AG04450 (cell line): ENCODE measurements at places on chromosomes 13 and 19. TPM values are rescaled to one million over a fixed set of nuclear protein-coding genes. Genes with fewer than 3 reads are reported as not detected.

- no peak for DNase-seq
These were observed 30.5 kb upstream of the ZNF536 start for GRCh38 chr19:30341611-30342201.

GRCh38 chr19:53554804-53555203, 16.9 kb downstream of the ZNF331 start:
- no peak for DNase-seq

- no peak for DNase-seq
These were observed 102.1 kb downstream of the VWA8 start for GRCh38 chr13:41858780-41859179.

- no peak for DNase-seq
These were observed 37.3 kb downstream of the LIG4 start for GRCh38 chr13:108178078-108178477.

KLC3 gene
- polyA plus RNA-seq: not detected in 2 replicates

TJP3 gene
- not detected in 2 replicates for polyA plus RNA-seq

DNA sequence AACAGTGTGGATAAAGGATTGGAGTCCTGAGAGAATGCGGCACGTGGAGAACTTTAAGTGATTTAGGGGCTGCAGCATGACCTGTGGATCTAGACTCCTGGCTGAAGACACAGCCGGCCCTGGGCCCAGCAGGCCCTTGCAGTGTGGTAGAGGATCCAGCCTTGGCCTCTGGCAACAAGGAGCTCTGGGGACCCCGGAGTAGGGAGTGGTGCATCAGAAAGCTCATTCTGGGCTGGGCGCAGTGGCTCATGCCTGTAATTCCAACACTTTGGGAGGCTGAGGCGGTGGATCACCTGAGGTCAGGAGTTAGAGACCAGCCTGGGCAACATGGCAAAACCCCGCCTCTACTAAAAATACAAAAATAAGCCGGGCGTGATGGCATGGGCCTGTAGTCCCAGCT, 76.0 kb downstream of the CHST8 start:
- DNase-seq: no peak

DNA sequence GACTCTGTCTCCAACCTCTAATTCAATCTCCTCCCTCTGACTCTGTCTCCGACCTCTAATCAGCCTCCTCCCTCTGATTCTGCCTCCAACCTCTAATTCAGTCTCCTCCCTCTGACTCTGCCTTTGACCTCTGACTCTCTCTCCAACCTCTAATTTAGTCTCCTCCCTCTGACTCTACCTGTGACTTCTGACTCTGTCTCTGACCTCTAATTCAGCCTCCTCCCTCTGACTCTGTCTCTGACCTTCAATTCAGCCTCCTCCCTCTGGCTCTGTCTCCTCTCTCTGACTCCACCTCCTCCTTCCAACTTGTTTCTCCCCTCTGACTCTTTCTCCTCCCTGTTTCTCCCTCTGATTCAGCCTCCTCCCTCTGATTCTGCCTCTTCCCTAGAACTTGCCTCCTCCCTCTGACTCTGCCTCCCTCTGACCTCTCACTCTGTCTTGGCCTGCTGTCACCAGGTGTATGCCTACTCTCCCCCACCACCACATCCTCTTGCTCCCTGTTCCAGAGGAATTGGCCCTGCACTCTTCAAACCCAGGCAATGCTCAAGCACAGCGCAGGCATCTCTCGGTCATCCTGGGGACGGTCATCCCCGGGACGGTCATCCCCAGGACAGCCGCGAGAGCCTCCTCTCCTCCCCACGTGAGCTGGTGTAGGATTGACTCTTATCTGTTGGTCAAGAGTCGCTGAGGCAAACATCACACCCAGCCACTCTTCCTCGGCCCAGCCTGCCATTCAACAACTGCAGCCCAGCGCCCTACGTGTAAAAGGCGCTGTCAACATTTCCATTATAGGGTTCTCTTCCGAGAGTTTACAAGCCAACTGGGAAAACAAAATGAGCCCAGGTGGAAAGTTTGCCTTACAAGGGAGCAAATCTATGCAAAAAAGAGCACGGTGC, 60.2 kb downstream of the ZIC5 start:
- DNase-seq: no peak

DNA sequence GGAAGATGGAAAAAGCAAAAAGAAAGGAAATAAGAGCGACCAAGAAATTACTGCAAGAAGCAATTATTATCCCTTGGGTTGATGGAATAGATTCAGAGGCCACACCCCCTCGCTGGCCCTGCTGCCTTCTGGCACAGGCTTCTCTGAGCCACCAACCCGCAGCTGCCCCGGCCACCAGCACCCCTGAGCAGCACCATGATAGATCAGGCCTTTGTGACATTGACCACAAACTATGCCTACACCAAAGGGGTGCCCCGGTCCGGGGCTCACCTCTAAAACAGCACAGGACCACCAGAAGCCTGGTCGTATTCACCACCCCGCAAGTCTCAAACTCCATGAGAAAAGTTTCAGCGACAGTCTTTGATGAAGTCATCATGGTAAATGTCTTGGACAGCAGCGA, 1059.3 kb downstream of the SLITRK1 start:
- DNase-seq: no peak

- DNase-seq: no peak
These were observed 9.4 kb downstream of the NLRP7 start for GRCh38 chr19:54937926-54938325.

GRCh38 chr19:41784743-41785142, 11.6 kb upstream of the CEACAM3 start:
- no peak for DNase-seq

DNA sequence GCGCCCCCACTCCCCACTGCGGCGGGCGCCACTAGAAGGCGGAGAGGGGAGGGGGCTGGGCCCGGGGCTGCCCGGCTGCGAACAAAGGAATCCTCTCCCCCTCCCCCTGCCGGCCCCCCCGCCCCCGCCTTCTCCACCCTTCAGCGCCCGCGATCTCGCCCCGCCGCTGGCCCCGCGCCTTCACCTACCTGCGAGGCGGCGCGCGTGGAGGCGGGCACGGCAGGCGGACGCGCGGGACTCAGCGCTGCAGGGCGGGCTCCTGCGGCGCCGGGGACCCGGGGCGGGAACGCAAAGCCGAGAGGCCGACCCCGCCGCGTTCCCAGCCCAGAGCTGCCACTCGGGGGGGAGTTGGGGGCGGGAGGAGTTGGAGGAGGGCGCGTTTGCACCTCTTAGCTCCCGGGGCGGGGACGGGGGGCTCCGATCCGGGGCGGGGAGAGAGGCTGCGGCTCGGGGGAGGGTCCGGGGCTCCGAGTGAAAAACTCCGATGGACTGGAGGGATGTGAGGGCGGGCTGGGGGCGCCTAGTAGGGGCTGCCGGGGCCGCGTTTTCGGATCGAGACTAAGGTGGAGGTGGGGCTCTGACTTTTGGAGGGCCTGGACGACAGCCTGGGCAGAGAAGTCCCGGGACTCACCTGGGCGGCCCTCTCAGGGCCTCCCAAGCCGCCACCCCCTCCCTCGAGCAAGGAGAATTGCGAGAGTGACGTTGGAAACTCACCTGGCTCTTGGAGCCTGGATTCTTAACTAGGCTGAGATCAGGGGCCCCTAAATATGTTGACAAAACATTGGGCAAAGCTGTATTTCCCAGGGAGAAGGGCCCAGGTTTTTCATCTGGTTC, at the start of gene FBN3:
Gene FBN3 (minus strand): TSS at position 332 of the 834 bp plus-strand sequence. CDS start 2,112 bp downstream, outside the sequence.
- no peak for DNase-seq

DNA sequence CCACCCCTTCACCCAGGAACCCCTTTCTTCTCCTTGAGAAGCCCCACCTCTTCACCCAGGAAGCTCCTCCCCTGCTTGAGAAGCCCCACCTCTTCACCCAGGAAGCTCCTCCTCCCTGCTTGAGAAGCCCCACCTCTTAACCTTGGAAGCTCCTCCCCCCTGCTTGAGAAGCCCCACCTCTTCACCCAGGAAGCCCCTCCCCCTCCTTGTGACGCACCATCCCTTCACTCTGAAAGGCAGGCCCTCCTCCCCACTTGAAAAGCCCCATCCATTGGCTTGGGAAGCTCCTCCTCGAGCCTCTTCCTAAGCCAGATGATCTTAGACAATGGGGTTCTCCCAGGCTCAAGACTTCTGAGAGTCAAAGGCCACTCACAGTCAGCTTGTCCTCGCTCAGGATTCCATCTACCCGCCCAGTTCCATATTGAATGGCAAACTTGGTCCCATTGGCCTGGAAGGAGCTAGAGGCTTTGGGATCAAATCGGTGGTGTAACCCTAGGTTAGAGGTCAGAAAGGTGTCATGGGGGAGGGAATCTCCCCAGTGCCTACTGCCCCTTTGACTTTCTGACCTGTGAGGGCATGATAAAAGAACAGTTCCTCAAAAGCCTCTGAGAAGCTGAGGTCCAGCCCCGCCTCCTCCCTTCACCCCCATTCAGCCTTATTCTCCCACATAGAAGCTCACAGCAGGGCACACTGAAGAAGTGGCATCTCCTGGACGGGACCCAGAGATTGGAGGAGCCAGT, 4.0 kb downstream of the NAPSA start:
- no peak for DNase-seq

DNA sequence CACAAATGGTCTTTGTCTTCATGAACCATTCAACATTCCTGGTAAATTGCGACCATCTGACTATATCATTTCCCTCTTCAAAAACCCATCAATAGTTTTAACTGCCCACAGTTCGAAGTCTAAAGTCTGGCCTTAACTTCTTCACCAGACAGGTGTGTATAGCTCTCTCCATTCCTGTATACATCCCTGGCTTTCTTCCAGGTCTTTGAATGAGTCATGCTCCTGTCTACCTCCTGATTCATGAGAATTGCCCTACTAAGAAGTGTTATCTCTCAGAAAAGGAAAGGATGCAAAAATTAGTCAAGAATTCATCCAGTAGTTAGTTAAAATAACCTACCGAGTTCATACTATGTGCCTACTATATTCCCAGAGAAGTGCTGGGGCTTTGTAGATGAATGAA, 225.0 kb downstream of the TBC1D4 start:
- DNase-seq: no peak

DNA sequence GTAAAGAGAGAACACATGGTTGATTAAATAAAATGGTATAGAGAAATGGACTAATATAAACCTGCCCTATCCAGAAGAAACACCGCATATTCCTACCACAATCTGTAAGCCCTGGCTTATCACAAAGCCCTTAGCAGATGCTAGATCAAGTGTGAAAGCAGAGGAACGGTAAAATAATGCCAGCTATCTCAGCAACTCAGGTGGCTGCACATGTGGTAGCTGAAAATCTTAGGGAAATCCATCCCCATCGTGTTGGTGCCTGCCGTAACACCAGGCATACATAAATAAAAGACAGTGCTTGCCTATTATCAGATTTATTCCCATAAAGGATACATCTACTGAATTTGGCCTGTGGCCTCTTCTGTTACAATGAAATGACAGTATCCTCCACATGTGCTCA, 304.1 kb upstream of the MAB21L1 start:
- DNase-seq: no peak
